ENCODE measurements at places on chromosomes 2 and 18. TPM values are rescaled to one million over a fixed set of nuclear protein-coding genes. Genes with fewer than 3 reads are reported as not detected.

- no peak for DNase-seq
Measured at GRCh38 chr2:120331903-120332302, 14.0 kb upstream of the INHBB start.

DNA sequence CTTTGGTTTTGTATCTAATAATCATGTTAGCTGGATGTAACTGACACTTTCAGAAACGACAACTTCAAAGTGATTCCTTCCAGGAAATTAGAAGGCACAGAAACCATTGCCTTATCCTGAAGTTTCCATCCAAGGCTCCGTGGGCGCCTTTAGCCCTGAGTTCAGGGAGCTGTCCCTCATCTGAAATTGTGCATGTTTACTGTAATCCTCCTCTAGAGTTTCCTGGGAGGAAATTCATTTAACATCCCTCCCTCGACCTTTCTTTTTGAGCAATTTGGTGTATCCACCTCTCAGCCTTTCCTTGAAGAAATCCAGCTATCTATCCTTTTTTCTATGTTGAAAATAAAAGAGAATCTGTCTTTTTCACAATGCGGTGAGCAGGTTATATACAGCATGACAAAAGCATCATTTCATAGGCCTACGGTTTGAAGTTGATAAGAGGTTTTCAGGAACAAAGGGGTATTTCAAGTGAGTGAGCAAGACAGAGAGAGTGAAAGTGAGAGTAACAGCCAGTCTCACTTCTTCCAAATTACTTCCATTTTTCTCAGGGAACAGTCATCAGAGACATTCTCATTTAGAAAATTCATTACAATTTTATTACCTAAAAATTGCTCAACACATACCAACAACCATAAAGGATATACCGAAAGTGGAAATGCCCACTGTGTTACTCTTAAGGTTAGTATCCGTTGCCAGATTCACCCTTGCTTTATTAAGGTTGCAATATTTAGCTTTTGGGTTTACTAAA, 167.3 kb downstream of the MREG start:
- DNase-seq, result no peak

The REG1B gene
- 2.6 TPM for total RNA-seq

The GNLY gene
- 3.7 TPM for total RNA-seq

DNA sequence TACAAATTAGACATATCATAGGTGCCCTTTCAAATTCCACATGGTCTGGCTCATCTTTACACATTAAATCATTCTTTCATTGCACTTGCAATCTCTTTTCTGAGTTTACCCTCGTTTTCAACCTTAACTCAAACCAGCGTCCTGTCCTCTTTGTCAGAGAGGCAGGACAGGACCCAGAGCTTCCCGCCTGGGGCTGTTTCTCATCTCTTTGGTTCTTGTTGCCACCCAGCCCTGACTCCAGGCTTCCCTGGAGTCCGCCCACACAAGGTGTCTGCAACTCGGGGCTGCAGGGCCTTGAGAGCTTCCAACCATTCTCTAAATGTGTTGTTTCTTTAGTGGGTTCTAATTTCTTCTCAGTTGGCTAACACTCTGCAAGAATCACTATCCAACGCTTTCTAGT, 24.4 kb downstream of the RBMS1 start:
- DNase-seq, result no peak

- no peak for DNase-seq
Measured at GRCh38 chr2:174802459-174802858, 38.2 kb upstream of the CHRNA1 start.

GRCh38 chr2:106053116-106053515, 141.0 kb downstream of the UXS1 start:
- no peak for DNase-seq

The SCYGR4 gene
- total RNA-seq, result not detected

GRCh38 chr2:86211033-86211795, 12.0 kb downstream of the MRPL35 start:
- DNase-seq, result no peak

- no peak for DNase-seq
Measured at GRCh38 chr18:61955644-61956043, 62.8 kb upstream of the RNF152 start.

GRCh38 chr2:98565286-98565860, 42.9 kb downstream of the COA5 start:
- DNase-seq, result peak; percentile 80

- no peak for DNase-seq
Measured at GRCh38 chr2:55712477-55713060, 18.9 kb upstream of the PNPT1 start.

GRCh38 chr2:83901317-83901716, 557.8 kb downstream of the SUCLG1 start:
- DNase-seq, result no peak

The DOK6 gene
- 1.6 TPM for total RNA-seq

The DCDC2C gene
- not detected for total RNA-seq

The MAL gene
- total RNA-seq, result not detected

The MARCO gene
- 92.5 TPM for total RNA-seq

The MZT2A gene
- total RNA-seq, result 37.3 TPM

DNA sequence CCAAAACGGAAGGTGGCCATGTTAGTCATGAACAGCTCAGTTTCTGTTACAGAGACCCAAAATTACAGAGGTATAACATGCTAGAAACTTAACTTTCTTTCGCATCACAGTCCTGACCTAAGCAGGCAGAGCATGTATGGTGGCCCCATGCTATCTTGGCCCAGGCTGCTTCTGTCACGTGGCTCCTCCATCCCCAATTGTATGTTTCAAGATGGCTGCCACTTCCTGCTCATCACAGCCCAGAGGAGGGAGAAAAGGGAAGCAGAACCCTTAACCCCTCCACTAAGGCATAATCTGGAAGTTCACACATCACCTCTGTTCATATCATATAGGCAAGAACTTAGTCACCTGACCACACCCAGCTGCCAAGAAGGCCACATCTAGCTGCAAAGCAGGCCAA, 28.7 kb downstream of the CDK15 start:
- DNase-seq, result no peak
